Naive thymus-derived CD8-positive, alpha-beta T cell (primary cell): ENCODE measurements at places on chromosomes 11 and 22.

- DNase-seq = no peak
Measured at GRCh38 chr22:20520093-20520511, 12.7 kb downstream of the MED15 start.

DNA sequence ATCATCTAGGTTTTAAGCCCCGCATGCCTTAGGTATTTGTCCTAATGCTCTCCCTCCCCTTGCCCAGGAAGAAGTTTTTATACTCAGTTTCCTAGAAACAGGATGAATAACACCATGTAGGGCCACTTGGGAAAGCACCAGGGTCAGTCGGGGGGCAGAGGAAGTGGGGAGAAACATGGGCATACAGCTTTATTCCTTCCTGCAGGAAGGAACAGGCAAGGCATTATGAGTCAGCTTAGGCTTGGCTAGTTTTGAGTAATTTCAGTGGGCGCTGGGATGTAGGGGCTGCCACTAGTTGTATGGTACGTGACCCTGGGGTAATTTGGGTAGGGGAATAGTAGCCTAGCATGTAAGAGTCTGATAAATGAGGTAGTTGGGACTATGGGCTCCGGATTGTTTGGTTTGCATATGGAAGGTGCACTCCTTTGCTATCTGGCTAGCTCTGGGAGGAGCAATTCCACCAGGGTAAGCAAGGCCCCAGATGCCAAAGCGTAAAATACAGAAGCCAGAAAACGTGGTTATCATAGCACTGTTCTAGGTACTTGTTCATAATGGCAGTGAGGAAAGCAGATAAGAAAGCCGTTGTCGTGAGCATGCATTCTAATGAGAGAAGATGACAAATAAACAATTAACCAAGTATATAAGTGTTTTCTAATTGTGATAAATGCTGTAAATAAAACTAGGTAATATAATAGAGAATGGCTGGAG is 24.8 kb downstream of the ACER3 start:
- DNase-seq = no peak

- no peak for DNase-seq
Measured at GRCh38 chr11:41660585-41660984, 201.1 kb upstream of the LRRC4C start.

GRCh38 chr11:37504060-37504611 is 906.1 kb upstream of the RAG2 start:
- DNase-seq = no peak
